NCI-H1436 (cell line): ENCODE measurements at places on chromosomes 3 and 15.

GRCh38 chr3:30686176-30686575 lies 79.8 kb downstream of the TGFBR2 start:
- no peak for DNase-seq

DNA sequence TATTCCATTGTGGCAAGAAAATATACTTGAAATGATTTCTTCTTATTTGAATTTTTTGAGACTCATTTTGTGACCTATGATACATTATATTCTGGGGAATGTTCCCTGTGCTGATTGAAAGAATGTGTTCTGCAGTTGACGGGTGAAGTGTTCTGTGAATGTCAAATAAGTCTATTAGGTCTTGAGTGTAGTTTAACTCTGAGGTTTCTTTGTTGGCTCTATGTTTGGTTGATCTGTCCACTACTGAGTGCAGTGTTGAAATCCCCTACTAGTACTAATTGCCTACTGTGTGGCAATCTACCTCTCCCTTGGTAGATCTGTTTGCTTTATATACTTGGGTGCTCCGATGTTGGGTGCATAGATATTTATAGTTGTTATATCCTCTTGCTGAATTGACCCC lies 46.3 kb upstream of the VEPH1 start:
- DNase-seq = no peak

- DNase-seq = no peak
Observed at GRCh38 chr3:25532431-25533162, 104.5 kb downstream of the RARB start.

DNA sequence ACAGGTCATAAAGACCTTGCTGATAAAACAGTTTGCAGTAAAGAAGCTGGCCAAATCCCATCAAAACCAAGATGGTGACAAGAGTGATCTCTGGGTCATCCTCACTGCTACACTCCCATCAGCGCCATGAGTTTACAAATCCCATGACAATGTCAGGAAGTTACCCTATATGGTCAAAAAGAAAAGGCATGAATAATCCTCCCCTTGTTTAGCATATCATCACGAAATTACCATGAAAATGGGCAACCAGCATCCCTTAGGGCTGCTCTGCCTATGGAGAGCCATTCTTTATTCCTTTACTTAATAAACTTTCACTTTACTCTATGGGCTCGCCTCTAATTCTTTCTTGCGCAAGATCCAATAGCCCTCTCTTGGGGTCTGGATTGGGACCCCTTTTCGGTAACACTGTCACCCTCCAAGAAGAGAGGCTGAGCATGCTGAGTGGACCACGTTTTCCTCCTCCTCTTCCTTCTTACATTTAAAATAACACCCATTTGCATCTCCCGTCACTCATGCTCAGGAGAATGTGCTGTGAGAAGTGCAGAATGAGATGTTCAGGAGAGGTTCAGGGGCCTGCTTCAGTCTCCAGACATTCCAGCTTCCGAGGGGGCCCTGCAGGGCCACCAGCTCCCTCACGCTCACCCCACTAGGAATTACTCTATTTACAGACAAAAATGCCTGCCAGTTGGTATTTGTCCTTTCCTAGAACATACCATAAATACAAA lies 47.3 kb downstream of the NSMCE3 start:
- no peak for DNase-seq
